Activated T-helper 1 cell treated with anti-CD3 and anti-CD28 coated beads, Interleukin-12 subunit alpha, Interleukin-12 subunit beta, Interleukin-2, Interleukin-4 antibody, amounts not matched to agents 30 ng/mL and 10 ng/mL and 1 ng/mL, durations not matched to agents 14 hours and 24 hours and 36 hours (primary cell): ENCODE measurements at places on chromosomes 3 and 15.

DNA sequence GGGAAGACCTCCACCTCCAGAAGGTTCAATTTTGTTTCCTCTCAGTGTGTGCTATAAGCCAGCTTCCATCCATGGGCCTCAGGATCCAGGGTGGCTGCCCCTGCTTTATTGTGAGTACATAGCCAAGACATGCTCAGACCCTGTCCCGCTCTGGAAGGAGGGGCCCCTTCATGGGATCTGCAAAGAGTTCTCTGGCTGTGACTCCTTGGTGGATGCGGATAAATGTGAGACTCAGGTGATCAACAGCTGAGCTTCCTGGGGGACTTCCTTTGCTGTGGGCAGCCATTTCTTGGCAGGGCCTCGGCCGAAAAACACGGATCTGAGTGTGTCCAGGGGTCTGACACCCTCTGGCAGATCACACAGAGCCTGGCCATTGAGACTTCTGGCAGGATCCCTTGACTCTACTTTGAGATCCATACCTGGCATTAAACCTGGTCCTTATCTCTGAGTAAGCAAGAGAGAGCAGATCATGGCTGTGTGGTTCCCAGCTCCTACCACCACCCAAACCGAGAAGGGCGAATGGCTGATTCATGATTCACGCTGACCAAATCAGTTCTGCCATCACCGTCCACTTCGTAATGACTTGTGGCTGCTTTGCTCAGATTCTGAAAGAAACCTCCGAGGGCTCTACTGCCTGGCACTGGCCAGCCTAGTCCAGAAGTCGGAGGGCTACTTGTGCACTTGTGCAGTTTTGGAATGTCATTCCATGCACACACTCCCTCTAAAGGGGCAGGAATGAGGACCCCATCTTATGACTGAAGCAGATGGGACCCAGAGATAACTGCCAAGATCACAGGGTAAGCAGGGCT lies 68.1 kb downstream of the SENP2 start:
- no peaks in the 10 kb centered on the region for H3K4me1 ChIP-seq
- H3K4me3 ChIP-seq: no peak overlapping the region
- DNase-seq: no peak
- H3K36me3 ChIP-seq: no peaks in the 10 kb centered on the region
- H3K27ac ChIP-seq: no peak overlapping the region
- H3K27me3 ChIP-seq: no peaks in the 10 kb centered on the region

DNA sequence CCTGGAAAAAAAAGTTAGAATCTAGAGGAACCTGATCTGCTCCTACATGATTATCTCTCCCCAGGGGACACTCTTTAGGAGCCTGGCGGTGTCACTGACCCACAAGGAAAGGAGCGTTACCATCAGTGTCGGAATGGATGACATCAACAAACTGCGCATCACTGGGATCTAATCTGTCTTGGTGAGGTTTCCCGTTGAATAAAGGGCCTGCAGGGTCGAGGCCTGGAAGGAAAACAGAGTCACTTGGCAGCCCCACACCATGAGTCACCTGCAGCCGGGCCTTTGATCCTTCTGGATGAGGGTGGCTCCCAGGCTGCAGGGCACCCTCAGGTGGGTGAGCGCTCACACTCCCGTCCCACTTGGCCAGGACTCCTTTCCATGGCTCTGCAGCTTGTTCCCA lies 25.0 kb downstream of the LIPH start:
- H3K36me3 ChIP-seq: no peaks in the 10 kb centered on the region
- no peak overlapping the region for H3K4me3 ChIP-seq
- H3K27me3 ChIP-seq: peaks cover 6% of the 10 kb centered on the region
- H3K27ac ChIP-seq: no peak overlapping the region

- DNase-seq: no peak
- H3K4me3 ChIP-seq: no peak overlapping the region
- H3K27ac ChIP-seq: no peak overlapping the region
- no peaks in the 10 kb centered on the region for H3K36me3 ChIP-seq
- no peaks in the 10 kb centered on the region for H3K4me1 ChIP-seq
Observed at GRCh38 chr3:197994736-197995135, 34.7 kb downstream of the LMLN start.

DNA sequence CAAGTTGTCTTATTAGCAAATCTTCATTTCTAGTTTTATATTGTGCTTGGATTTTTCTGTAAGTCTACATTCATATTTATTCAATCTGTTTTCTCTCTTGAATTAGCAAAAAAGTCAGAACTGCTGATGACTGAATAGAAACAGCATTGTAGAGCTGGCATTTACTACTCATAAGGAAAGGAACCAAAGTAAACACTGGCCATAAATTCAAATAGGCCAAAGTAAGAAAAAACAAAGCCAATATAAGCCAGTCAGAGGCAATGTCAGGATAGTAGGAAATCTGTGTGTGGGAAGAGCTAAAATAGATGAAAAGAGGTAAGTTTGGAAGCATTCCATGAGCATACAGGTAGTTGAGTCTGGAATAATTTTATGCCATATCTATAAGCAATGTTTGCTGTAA lies 307.2 kb upstream of the SLITRK3 start:
- DNase-seq: no peak
- H3K4me1 ChIP-seq: no peaks in the 10 kb centered on the region
- no peak overlapping the region for H3K4me3 ChIP-seq
- no peaks in the 10 kb centered on the region for H3K27me3 ChIP-seq

GRCh38 chr15:62124973-62125303 lies 40.1 kb downstream of the C2CD4B start:
- peaks cover 10% of the 10 kb centered on the region for H3K27me3 ChIP-seq
- no peak overlapping the region for H3K4me3 ChIP-seq
- H3K4me1 ChIP-seq: peaks cover 54% of the 10 kb centered on the region
- H3K27ac ChIP-seq: peak overlapping the region; percentile 31
- DNase-seq: no peak

DNA sequence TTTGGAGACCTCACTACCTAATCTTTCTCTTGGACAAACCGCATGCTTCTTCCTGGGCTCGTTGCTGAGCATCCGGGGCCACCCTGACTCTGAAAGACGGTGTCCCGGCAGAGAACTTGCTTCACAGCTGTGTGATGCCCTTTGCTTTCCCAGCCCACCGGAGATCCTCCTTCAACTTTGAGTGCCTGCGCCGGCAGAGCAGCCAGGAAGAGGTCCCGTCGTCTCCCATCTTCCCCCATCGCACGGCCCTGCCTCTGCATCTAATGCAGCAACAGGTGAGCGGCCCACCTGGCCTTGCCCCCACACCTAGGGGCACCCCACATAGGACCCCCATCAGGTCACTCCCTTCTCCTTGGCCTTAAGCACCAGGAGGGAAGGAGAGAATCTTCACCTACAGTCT lies 37.7 kb downstream of the CHDH start:
- no peaks in the 10 kb centered on the region for H3K27me3 ChIP-seq
- H3K4me1 ChIP-seq: peaks cover 5% of the 10 kb centered on the region
- H3K36me3 ChIP-seq: no peaks in the 10 kb centered on the region
- H3K4me3 ChIP-seq: no peak overlapping the region
- no peak overlapping the region for H3K27ac ChIP-seq

DNA sequence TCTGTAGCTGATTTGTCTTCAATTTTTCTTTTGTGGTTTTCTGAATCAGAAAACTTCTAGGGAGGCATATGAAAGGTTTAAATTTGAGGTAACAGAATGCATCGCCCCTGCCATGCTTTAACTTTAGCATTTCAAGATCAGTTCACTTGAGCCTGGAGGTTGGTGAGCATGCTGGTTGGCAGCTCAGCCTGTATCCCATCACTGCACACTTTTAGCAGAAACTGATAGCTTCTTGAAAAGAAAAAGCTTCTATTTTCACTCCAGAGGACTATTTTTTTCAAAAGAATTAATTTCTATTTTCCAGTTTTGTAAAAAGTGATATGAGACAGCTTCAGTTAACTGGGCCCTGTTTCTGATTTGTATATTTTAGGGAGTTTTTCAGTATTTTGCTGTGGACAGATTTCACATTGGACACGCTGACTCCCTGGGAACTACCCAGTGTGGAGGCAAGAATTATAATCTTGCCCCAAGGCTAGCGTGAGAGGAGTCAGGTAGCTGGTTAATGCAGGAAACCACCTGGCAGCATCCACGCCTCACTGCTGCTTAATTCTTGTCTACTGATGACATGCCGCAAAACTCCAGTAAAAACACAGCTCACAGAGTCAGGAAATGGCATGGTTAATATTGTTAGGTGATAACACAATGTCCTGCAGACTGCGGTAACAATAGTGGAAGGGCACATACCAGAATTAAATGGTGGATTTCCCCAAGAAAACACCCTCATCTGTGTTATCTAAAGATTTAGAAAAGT lies 71.4 kb downstream of the DUT start:
- no peak overlapping the region for H3K27ac ChIP-seq
- no peak overlapping the region for H3K4me3 ChIP-seq
- no peaks in the 10 kb centered on the region for H3K36me3 ChIP-seq

DNA sequence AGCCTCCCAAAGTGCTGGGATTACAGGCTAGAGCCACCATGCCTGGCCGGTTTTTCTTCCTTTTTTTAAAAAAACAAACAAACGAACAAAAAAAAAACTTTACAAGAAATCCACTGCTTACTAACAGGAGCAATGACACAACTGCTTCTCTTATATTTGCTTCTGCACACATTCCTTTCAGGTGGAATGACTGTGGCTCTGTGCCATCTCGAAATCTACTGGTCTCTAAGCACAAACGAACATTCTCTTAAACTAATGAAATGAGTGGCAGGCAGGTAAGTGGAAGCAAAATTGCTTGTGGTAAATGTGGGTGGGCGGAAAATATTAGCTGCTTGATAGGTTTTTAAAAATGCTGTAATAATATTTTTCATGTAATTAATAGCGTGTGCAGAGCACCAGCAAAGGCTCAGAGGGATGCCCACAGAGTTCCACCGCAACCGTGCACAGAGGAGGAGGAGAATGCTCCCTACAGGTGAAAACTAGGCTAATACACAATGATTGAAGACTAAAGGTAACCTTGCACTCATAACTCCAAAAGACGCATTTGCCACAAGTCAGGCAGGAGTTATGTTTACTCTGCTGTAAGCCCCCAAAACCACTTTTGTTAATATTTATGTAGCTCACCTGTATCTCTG lies 77.4 kb downstream of the LSAMP start:
- H3K27me3 ChIP-seq: no peaks in the 10 kb centered on the region
- H3K36me3 ChIP-seq: no peaks in the 10 kb centered on the region
- DNase-seq: no peak
- H3K4me3 ChIP-seq: no peak overlapping the region
- H3K4me1 ChIP-seq: no peaks in the 10 kb centered on the region

DNA sequence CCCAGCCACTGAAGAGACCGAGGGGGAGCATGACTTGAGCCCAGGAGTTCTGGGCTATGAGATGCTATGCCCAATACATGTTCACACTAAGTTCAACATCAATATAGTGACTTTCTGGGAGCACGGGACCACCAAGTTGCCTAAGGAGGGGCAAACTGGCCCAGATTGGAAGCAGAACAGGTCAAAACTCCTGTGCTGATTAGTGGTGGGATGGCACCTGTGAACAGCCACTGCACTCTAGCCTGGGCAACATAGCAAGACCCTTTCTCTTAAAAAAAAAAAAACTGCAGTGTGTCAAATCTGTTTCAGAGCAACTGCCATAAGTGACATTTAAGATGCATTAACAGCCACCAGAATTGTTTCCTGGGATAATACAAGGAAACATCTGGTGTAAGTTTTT lies 9.8 kb downstream of the HES1 start:
- DNase-seq: no peak
- H3K4me3 ChIP-seq: no peak overlapping the region
- no peak overlapping the region for H3K27ac ChIP-seq
- H3K36me3 ChIP-seq: peaks cover 3% of the 10 kb centered on the region
- peaks cover 14% of the 10 kb centered on the region for H3K27me3 ChIP-seq

DNA sequence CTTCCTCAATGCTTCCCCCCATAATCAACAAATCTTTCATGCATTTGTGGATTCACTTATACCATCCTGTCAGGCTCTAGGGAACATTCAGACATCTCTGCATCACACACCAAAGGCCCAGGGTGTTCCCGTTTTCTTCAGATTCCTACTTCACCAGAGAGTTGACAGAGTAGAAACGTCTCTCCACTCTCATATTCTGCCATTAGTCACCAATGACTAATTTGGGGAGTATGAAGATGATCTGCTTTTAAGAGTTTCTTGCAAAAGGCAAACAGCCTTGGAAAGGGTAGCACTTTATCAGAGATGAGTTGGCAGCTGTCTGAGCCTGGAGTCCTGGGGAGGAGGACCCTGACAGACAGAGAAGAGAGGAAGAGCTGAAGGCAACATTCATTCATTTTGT lies 55.8 kb upstream of the DGKG start:
- H3K27ac ChIP-seq: no peak overlapping the region
- DNase-seq: no peak
- no peaks in the 10 kb centered on the region for H3K36me3 ChIP-seq
- no peak overlapping the region for H3K4me3 ChIP-seq

- H3K4me1 ChIP-seq: peaks cover 5% of the 10 kb centered on the region
- peaks cover 15% of the 10 kb centered on the region for H3K36me3 ChIP-seq
- H3K4me3 ChIP-seq: no peak overlapping the region
- DNase-seq: no peak
- no peak overlapping the region for H3K27ac ChIP-seq
- H3K27me3 ChIP-seq: no peaks in the 10 kb centered on the region
Observed at GRCh38 chr3:123098426-123099330, 31.9 kb downstream of the PDIA5 start.

DNA sequence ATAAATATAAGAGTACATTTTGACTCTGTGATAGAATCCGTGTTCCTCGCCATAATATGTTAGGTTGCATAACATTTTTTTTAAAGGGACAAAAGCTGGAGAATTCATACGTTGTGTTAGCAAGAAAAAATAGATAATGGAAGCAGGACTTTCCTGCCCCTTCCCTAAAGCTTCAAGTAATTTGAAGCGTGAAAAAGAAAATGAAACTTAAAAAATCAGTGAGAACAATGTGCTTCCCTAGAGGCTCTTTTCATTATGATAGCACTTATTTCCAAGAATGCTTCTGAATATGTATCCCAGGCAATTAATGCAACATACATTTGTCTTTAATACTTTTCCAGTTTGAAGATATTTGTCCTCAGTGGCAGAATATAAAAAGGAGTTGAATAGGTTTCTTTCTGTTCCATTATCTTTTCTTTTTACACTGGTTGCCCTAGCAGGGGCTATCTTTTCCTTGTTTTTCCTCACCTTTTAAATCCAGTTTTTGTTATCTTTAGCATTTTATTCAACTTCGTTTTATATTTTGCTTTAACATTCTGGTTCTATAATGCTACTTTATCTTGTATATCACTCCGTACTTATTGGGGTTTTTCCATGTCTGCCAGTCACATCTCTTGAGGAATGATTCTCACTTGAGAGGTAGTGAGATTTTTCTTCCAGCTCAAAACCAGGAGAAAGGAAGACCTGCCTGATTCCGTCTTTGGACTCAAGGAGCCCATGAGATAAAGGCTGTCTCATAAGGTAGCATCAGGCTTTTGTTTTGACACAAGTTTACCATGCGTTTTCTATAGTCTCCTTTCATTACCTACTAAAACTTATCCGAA lies 113.8 kb downstream of the MBNL1 start:
- DNase-seq: no peak
- H3K27me3 ChIP-seq: no peaks in the 10 kb centered on the region
- H3K4me1 ChIP-seq: peaks cover 67% of the 10 kb centered on the region
- peaks cover 13% of the 10 kb centered on the region for H3K36me3 ChIP-seq

- no peak overlapping the region for H3K27ac ChIP-seq
- no peaks in the 10 kb centered on the region for H3K4me1 ChIP-seq
- no peaks in the 10 kb centered on the region for H3K27me3 ChIP-seq
- no peak overlapping the region for H3K4me3 ChIP-seq
- no peaks in the 10 kb centered on the region for H3K36me3 ChIP-seq
Observed at GRCh38 chr3:62705721-62706120, 169.5 kb downstream of the CADPS start.

- H3K4me3 ChIP-seq: no peak overlapping the region
- H3K36me3 ChIP-seq: no peaks in the 10 kb centered on the region
- H3K27me3 ChIP-seq: no peaks in the 10 kb centered on the region
- no peak for DNase-seq
- H3K4me1 ChIP-seq: no peaks in the 10 kb centered on the region
Observed at GRCh38 chr3:168322941-168323340, 227.2 kb upstream of the GOLIM4 start.
